GM20000 (cell line): ENCODE measurements at places on chromosomes 2 and 18.

DNA sequence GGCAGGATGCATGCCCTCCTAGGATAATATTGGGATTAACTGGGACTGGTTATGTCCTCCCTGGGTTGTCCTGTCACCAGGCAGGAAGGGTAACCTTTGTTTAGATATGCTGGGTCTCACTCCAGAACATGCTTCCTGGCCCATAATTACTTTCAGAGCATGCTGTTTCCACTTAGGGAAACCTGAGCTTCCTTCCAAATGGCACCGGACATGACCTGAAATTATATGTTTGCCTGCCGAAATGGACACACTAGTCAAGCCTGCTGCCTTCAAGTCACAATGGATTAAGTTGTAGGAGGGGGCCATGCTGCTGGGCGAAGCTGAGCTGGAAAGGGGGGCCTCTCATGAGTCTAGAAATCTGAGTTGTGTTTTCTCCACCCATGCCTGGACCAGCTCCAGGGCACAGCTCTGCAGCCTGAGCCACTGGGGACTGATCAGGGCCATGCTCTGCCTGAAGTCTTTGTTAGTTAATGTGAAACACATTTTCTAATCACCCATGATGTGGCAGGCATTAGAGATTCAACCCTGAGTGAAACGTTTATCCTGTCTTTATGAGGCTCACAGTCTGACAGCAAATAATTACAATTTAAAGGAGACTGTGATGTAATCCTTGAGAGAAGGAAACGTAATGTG, 273.3 kb downstream of the TNS1 start:
- DNase-seq: no peak

GRCh38 chr2:109700680-109701274, 86.6 kb downstream of the SOWAHC start:
- no peak for DNase-seq

- no peak for DNase-seq
Observed at GRCh38 chr2:150938527-150938926, 323.1 kb downstream of the RBM43 start.

- DNase-seq: no peak
Observed at GRCh38 chr2:224836263-224836662, 120.1 kb upstream of the CCDC195 start.

DNA sequence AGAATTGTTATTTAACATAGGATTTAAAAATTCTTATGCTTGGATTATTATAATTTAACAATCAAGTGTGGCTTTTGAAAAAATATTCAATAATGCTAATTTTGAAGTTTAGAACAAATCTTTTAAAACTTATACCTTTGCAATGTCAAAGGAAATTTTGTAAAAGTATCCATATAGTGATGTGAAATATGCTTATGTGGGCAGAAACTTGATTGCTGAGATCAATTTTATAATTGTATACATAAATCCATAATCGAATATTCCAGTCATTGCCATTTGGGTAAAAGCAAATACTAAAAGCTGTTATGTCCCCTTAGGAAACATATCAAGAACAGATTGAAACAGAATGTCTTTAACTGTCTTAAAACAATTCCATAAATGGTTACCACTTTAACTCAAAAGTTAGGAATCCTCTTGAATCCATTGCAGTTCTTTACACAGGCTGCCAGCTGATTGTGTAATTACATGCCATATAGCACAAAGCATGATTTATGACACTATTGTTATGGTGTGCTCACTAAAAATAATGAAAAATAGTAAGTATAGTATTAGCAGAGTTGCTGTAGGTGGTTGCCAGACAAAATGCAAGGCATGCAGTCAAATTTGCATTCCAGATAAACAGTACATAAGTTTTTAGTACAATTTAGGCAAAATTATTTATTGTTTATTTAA, 24.2 kb downstream of the PLCL1 start:
- DNase-seq: no peak

DNA sequence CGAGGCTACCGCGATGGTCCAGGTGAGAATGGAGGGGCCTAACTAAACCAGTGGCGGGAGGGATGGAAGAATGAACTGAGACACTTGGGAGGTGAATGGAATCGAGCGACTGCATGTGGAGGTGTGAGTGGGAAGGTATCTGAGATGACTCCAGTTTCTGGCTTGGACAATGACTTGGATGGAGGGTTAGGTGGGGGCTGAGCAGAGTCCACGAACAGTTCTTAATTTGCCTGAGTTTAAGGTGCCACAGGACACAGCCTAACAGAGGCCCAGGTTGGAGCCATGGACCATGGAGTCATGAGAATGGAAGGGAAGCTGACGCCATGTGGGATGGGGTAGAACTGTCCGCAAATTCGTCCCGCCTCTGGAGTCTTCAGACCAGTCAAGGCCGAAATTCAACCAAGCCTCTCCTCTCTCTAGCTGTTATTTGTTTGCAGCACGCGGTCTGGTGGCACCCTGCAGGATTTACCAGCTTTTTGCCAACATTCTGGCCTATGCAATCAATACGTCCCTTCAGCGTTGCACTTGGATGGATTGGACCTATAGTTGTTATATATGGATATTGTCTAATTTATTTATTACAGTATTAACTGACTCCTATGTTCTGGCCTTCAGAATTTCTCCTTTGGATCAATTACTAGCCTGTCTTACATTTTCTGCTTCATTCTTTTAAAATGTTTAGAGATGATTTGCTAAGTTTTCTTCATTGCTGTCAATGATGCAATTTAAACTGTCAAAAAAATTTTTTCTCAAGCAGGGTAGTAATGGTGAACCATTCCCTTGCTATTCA, 940 bp upstream of the BOLA3 start:
- no peak for DNase-seq

- no peak for DNase-seq
Observed at GRCh38 chr18:2918761-2919550, 72.2 kb downstream of the EMILIN2 start.

DNA sequence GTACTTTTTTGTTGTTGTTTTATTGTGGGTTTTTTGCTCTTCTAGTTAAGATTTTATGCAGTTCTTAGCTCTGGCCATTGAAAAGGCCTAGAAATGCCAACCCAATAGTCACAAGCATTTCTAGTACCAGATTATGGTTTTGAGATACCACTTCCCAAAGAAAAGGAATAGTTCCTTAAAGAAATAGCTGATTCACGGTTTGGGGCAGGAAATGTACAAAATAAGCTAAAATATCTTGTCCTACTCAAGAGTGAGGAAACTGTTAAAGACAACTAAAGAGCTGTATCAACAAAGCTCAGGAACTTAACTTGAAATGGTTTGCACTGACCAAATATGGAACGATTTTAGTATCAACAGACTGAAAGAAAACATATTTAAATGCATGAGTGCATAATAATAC, 35.4 kb downstream of the PGAP1 start:
- DNase-seq: no peak

- no peak for DNase-seq
Observed at GRCh38 chr2:37283207-37283606, 41.4 kb downstream of the PRKD3 start.

GRCh38 chr2:239958473-239958765, 66.7 kb downstream of the NDUFA10 start:
- no peak for DNase-seq

- no peak for DNase-seq
Observed at GRCh38 chr2:128668946-128669345, 350.3 kb upstream of the HS6ST1 start.

GRCh38 chr2:170567429-170567828, 147.7 kb upstream of the SP5 start:
- no peak for DNase-seq
